Osteocyte (in vitro differentiated cells): ENCODE measurements at places on chromosomes 16 and 17. TPM values are rescaled to one million over a fixed set of nuclear protein-coding genes. Genes with fewer than 3 reads are reported as not detected.

CYGB gene
- 8.6 and 9.1 TPM in 2 replicates for total RNA-seq

ZNF263 gene
- 30.4 and 33.2 TPM in 2 replicates for total RNA-seq

TM4SF5 gene
- not detected in 2 replicates for total RNA-seq

NPIPA2 gene
- 9.0 and 9.5 TPM in 2 replicates for total RNA-seq

PRCD gene
- total RNA-seq = 1.3 and 1.4 TPM in 2 replicates

ZSCAN10 gene
- total RNA-seq = not detected in 2 replicates

ZP2 gene
- total RNA-seq = not detected in 2 replicates

CDC6 gene
- total RNA-seq = 6.7 and 10.8 TPM in 2 replicates

ZKSCAN2 gene
- 9.0 and 9.1 TPM in 2 replicates for total RNA-seq

RAMP2 gene
- total RNA-seq = 1.6 and 2.4 TPM in 2 replicates

SLC6A4 gene
- total RNA-seq = 0.10 and 0.16 TPM in 2 replicates

NOL11 gene
- total RNA-seq = 30.1 and 32.2 TPM in 2 replicates

CTF1 gene
- 5.1 and 6.0 TPM in 2 replicates for total RNA-seq

HSD11B2 gene
- 0.40 and 0.68 TPM in 2 replicates for total RNA-seq

C16orf96 gene
- 0.08 and 0.26 TPM in 2 replicates for total RNA-seq

CCL7 gene
- total RNA-seq = not detected in 2 replicates

PRSS33 gene
- not detected in 2 replicates for total RNA-seq

MT1E gene
- 37.5 and 43.6 TPM in 2 replicates for total RNA-seq

ITGA2B gene
- 0.81 and 0.86 TPM in 2 replicates for total RNA-seq
